ENCODE measurements at places on chromosomes 7 and 10.

GRCh38 chr7:157627646-157628045 lies 290.8 kb downstream of the DNAJB6 start:
- DNase-seq = no peak

GRCh38 chr10:95877881-95878280 lies 29.9 kb upstream of the CC2D2B start:
- DNase-seq = no peak

DNA sequence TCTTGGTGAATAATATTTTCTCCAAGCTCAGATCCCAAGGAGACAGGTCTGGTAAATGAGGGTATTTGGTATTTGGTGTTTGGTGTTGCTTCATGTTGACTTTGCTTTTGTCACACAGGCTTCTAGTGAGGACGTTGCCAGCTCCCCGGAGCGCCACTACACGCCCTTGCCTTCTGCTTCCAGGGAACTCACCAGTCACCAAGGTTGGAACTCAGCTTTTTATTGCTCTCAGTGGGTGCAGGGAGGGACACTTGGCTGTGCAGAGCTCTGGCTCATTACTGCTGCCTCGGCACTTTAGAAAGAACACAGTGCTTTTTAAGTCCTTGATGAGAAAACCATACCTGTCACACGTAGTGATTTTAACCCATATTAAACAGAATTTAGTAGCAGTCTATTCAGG lies 892.9 kb downstream of the LRMDA start:
- no peak for DNase-seq

- no peak for DNase-seq
Measured at GRCh38 chr7:880450-880849, 4.1 kb downstream of the GET4 start.

DNA sequence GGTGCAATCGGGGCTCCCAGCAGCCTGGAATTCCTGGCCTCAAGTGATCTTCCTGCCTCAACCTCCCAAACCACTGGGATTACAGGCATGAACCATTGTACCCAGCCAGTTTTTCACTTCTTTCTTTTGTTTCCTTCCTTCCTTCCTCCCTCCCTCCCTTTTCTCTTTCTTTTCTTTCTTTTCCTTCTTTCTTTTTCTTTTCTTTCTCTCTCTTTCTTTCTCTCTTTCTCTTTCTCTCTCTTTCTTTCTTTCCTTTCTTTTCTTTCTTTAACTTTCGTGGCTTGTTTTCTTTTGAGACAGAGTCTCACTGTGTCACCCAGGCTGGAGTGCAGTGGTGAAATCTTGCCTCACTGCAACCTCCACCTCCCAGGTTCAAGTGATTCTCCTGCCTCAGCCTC lies 12.3 kb downstream of the ORAI2 start:
- no peak for DNase-seq

All from AG08395 (cell line).